SJSA1 (cell line): ENCODE measurements at places on chromosomes 11 and 22. TPM values are rescaled to one million over a fixed set of nuclear protein-coding genes. Genes with fewer than 3 reads are reported as not detected.

TUT1 gene
- total RNA-seq, result 8.5 and 10.1 TPM in 2 replicates

XKR3 gene
- not detected in 2 replicates for total RNA-seq

DNA sequence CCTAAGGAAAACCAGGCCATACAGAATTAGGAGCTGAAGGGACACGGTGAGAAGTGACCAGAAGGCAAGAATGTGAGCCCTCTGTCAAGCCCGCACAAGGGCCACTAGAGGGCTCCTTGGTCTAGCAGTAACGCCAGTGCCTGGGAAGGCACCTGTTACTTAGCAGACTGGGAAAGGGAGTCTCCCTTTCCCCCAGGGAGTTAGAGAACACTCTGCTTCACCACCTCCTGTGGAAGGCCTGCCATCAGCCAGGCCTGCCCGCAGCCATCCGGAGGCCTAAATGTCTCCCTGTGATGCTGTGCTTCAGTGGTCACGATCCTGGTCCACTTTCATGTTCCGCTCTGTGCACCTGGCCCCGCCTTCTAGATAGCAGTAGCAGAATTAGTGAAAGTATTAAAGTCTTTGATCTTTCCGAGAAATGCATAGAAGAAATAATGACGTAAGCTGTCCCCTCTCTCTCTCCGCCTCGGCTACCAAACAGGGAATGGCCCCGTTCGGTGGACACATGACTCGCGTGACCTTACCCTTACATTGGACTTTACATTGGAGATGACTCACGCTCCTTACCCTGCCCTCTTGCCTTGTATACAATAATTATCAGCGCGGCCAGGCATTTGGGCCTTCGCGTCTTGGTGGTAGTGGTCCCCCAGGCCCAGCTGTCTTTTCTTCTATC, 10.7 kb upstream of the GSTP1 start:
- DNase-seq, result peak; percentile 37

DNA sequence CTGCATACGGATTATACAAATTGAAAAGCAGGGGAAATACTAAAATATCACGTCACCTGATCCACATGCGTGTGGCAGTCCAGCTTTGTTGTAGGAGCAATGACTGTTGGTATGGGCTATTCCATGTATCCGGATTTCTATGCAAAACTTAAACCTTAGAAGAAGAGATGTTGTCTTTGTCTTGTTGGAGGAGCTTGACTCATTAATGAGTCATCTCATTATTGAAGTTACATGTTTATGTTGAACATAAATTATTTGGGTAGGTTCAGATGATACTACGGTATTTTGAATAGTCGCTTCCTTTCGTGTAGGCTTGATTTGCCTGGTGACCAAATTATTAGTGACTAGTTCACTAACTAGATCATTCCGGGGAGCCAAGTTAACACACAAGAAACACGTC, 806 bp upstream of the SAAL1 start:
- peak; percentile 76 for DNase-seq

GRCh38 chr11:112392904-112393303, 132.2 kb upstream of the PLET1 start:
- no peak for DNase-seq

- DNase-seq, result no peak
Observed at GRCh38 chr11:113994077-113994954, 19.4 kb downstream of the HTR3A start.

DNA sequence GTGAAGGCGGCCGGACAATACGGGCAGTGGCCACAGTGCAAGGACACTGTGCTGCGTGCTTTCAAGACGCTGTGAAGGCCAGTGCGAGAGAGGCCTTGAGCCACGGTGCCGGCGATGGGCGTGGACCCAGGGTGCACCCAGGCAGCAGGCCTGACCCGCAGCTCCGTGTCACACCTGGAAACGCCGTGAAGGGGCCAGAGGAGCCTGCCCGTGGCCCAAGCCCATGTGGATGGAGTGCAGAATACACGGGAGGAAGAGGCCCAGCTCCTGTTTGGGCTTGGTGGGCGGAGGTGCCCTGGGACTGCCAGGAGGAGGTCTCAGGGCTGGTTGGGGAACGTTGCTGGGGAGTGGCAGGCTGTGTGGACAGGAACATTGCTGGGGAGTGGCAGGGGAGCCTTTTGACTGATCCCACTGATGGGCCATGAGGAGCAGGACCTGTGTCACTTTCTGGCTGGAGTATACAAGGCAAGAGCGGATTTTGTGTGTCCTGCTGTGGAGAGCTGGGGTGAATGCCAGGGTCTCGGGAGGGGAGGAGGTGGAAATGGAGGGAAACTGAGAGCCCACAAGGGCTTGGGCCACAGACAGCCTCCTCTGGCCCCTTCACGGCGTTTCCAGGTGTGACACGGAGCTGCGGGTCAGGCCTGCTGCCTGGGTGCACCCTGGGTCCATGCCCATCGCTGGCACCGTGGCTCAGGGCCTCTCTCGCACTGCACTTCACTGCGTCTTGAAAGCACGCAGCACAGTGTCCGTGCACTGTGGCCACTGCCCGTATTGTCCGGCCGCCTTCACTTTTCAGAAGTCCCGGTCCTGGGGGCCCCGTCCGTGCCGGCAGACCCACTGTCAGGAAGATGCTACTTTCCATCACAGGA, 925.4 kb downstream of the BRD1 start:
- peak; percentile 32 for DNase-seq

GRCh38 chr11:36347384-36347906, 51.4 kb downstream of the PRR5L start:
- DNase-seq, result no peak

- no peak for DNase-seq
Observed at GRCh38 chr11:8794126-8794525, 111.5 kb downstream of the RPL27A start.

- DNase-seq, result no peak
Observed at GRCh38 chr11:64627371-64627770, 36.4 kb downstream of the SLC22A12 start.
